Stimulated activated CD4-positive, alpha-beta T cell treated with anti-CD3 and anti-CD28 coated beads, Interleukin-4, amount 100 ng/mL, for 24 hours (primary cell): ENCODE measurements at places on chromosomes 1 and 21.
A peak's percentile ranks its signal among the peaks of the same experiment; 100 is the strongest.

- no peak for DNase-seq
Measured at GRCh38 chr1:92503926-92504285, 17.2 kb upstream of the GFI1 start.

- no peak for DNase-seq
Measured at GRCh38 chr1:243474906-243475305, 219.1 kb downstream of the SDCCAG8 start.

GRCh38 chr1:210655511-210655910, 326.8 kb downstream of the HHAT start:
- no peak for DNase-seq

- peak; percentile 6 for DNase-seq
Measured at GRCh38 chr1:17984583-17984982, 123.0 kb upstream of the IGSF21 start.

GRCh38 chr1:162972773-162973172, 96.4 kb upstream of the RGS4 start:
- DNase-seq: no peak

DNA sequence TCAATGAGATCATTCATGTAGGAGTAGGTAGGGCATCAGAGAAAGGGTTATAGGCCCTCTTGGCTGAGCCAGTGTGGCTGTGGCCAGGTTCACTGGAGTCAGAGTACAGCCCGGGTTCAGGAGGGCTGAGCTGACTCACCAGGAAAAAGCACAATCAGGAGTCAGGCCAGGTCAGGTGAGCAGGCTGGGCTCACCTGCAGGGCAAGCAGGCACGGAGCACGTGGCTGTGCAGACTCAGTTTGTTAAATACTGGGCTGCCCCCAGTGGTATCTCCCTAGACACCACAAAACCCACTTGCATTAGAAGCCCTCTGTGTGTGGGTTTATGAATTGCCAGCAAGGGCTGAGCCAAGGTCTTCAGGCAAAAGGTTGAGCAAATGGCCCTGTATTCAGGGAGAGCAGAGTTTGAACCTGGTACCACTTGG, 122.1 kb upstream of the SERBP1 start:
- DNase-seq: no peak

DNA sequence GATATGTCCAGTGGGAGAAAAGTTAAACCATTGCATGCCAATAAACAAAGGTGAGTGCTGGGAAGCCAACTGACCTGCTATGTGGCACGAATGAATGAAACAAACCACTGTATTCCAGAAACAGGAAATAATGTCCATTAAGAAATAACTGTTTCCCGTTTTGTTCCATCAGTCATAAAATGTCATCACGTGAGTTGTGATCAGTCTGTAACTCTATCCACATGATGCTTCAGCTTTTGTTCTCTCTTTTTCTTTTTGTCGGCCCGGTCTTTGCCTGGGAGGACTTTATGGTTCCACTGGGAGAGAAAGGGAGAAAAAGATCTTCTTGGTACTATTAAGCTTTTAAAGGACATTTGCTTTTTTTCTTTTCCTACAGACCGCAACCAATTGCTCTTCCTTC, 179.9 kb downstream of the TGFB2 start:
- DNase-seq: no peak

DNA sequence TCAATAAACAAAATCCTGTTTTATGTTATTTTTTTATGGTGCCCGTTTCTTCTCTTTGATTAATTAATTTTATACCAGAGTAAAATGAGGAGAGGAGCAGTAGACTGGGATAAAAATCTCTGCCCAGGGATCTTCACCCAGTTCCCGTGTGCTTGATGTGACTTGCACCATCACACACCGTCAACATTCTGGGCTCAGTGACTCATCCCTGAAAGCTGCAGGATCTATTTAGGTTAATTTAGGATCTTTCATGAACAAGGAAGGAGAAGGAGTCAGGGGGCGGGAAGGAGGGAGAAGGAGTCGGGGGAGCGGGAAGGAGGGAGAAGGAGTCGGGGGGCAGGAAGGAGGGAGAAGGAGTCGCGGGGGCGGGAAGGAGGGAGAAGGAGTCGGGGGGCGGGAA, 182.4 kb downstream of the SMYD3 start:
- no peak for DNase-seq

GRCh38 chr1:41997153-41997552, 78.4 kb upstream of the HIVEP3 start:
- no peak for DNase-seq

DNA sequence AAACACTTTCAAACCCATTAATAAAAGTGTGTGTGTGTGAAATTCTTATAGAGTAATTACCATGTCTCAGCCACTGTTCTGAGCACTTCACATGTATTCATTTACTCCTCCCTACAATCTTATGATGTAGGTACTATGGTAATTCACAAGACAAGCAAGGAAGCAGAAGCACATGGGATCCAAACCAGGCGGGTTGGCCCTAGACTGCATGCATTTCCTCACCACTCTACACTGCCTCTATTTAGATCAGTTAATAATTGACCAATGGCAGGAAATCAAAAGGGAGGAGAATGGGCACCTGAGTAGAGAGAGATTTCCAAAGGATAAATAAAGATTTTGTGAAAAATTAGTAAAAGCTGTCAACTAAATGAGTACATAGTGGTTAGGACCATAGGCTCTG, 15.7 kb downstream of the MAP3K21 start:
- DNase-seq: no peak

GRCh38 chr1:174964261-174964971, 35.3 kb upstream of the CACYBP start:
- peak; percentile 28 for DNase-seq

DNA sequence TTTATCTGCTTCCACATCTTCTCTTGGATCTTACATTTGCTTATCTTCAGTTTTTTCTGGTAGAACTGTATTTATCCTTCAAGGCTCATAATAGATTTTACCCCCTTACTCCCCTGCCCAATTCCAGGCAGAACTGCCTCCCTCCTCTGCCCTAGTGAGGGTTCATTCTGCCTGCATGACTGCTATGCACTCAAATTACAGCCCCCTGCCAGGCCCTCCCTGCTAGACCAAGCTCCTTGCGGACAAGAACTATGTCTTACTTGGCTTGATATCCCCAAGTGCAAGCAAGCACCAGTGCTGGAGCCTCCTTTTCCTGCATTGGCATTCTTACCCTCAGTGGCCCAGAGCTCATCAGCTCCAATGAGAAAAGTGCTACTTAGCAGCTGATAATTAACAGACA, 18.1 kb downstream of the MAPKAPK2 start:
- DNase-seq: no peak

DNA sequence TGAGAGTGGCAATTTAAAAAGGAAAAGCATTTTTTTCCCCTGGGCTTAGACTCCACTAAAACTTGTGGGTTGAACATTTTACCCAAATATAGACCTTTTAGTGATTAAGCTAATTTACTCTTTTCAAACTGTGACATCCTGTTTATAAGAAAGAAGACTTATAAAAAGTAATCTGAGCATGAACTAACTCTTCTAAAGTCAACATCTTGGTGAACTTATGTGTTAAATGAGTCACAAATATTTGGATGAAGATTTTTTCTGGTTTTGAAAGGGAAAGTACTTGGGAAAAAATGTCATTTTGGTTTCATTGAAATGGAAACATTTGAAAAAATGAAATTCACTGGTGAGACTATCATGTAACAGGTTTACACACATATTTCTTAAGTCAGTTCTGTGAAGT, 109.8 kb downstream of the KCNK2 start:
- DNase-seq: no peak

DNA sequence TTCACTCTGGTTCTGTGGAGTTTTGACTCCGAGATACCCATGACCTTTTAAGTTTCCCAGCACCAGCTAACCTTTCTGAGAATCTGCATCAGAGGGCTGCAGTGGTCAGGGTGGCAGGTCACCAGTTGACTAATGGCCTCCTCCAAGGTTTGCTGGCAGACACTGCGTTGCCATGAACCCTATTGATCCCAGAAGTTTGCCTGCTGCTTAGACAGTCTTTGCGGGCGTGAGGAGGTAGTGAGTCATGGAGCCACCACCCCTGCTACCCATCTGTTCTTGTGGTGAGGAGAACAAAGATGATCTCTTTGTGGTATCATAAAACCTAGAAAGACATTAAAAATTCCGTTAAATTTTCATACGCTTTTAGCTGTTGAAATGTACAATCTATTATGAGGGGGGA, 180.4 kb downstream of the FGGY start:
- peak; percentile 45 for DNase-seq

DNA sequence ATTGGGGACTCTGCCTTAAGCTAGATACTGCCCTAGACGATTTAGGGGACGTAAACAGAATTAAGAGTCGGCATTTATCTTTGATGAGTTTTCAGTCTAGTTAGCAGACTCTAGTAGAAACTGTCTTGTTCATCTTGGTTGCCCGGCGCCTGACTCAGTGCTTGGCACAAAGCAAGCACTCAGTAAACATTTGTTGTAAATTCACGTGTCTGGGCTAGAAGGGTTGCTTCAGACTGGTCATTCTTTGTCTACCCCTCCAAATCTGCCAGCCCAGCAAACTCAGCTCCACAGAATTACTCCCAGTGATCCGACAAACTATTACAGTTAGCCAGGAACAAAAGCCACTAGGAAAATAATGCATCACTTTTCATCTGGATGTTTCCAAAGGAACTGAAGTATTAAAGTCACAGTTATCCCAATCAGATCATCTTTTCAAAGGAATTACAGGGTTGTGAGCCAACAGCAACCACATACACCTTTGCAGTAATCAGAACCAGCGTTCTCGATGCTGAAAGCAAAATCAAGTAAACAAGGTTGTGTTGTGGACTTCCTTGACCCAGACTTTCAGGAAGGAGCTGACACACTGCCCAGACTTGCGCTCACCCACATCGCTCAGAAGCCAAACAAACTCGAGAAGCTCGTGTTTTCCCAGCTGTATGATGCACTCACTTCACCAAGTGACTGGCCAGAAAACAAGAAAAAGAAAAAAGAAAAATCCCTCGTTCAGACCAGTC, 66.5 kb upstream of the GADD45A start:
- DNase-seq: no peak

DNA sequence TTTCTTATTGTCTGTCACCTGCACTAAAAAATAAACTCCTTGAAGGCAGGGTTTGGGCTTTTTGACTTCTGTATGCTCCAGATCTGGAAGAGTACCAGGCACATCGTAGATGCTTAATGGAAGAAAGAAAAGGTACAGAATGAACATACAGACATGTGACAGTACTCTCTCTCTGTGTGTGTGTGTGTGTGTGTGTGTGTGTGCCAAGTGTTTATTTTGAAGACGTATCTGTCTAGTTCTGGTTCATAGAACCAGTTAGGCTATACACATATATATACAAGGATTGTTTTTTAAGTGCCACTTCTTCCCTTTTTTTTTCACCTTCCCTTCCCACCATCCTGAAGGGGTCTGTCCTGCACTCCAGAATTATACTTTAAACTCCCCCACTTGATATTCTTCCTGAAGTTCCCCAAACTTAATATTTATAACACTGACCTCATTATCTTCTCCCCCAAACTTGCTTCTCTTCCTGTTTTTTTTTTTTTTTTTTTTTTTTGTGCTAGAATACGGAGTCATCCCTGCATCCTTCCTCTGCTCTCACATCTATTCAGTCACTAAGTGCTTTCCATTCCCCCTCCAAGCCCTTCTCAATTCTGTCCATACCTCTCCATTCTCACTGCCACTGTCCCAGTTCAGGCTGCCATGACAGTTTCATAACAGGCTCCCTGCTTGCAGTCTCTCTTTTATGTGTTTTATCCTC, 5.4 kb upstream of the KCNA3 start:
- DNase-seq: no peak

DNA sequence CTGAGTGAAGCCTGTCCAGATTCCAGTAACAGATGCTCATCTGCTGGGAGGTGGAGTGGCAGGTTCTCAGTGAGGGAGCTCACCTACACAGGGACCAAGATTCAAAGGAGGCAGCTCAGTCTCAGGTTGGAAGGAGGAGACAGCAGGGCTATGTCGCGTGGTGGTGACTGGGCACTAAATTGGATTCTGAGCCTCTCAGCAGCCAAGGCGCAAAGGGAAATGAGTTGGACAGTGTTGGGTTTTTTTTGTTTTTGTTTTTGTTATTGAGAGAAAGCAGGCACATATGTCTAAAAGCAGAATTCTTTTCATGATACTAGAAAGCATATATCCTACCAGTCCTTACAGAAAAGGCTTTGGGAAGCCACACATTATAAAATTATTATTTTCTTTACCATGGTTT, 26.2 kb downstream of the UMODL1 start:
- DNase-seq: no peak

DNA sequence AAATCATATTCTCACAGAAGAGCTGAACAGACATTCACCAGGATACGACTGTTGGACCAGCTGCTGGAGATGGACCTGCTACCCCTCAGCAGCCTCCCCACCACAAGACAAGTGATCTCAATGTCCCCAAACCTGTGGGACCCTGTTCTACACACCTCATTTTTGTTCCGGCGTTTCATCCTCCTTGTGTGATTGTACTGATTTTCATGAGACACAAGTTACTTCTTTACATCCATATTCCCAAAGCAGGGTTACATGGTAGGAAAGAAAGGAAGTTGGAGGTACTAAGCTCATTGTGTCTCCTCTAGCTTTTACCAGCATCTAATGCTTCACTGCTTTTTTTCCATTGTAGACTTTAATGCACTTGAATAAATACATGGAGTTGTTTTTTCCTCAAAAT, 8.7 kb downstream of the ADAMTS1 start:
- DNase-seq: no peak

GRCh38 chr21:42939582-42940413, 14.4 kb upstream of the ERVH48-1 start:
- no peak for DNase-seq

DNA sequence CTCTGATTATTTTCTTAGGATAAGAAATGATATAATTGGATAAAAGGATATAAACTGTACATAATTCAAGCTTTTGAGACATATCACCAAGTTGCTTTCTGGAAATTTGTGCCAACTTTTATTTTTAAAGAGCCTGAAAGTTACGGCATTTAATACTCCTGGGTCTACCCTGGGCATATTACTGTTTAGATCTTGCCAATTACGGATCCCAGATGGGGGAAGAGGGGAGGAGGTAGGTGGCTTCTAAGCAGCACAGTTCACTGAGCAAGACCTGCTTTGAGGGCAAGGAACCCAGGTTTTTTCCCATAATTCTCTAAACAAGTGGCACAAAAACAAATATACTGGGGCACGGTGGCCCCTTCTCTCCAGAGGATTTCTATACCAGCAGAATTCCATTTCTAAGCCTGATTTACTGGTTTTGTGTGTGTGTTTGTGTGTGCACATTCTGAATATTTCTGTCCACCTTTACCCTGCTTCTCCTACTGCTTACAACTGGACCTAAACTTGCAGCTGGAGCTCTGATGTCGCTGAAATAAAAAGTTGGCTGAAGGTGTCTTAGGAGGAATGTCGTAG, 76.7 kb downstream of the LAMC2 start:
- no peak for DNase-seq

DNA sequence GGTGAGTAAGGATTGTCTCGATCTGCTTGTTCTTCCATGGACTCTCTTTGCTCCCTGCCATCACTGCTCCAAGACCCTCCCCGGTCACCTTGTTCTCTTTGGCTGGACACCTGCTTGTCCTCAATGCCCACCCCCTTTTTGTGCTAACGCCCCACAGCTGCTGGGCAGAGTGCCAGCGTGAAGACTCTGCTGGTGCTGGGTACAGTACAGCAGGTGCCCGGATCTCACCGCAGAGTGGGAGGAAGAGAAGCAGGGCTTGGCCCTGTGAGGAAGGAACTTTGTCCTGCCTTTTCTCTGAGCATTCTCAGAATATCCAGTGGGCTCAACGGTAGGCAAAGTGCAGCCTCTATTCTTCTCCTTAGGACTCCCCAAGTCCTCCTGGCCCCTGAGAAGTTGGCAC, 90.1 kb downstream of the PLXNA2 start:
- DNase-seq: no peak

GRCh38 chr1:17281775-17282181, 26.2 kb upstream of the PADI4 start:
- DNase-seq: no peak
